Activated CD8-positive, alpha-beta memory T cell treated with anti-CD3 and anti-CD28 coated beads for 4 hours (primary cell): ENCODE measurements at places on chromosomes 4 and X.

DNA sequence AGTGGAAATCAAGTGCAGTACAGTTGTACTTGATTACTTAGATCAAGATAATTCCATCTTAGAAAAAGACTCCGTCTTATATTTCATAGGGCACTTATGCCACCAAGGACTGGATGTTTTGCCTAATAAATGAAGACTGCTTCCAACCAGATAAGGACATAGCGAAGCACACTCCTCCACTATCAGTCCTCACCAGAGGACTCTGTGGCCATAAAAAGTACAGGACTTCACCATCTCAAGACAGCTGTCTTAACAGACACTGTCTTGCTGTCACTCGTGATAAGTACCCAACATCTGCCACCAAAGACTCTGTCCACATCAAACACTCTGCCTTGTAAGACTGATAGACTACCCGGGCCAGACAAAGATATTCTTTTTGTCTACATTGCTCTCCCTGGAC, 352.0 kb downstream of the TRAM1L1 start:
- no peak for DNase-seq

- no peak for DNase-seq
Measured at GRCh38 chrX:17417372-17417771, 42.4 kb downstream of the NHS start.

DNA sequence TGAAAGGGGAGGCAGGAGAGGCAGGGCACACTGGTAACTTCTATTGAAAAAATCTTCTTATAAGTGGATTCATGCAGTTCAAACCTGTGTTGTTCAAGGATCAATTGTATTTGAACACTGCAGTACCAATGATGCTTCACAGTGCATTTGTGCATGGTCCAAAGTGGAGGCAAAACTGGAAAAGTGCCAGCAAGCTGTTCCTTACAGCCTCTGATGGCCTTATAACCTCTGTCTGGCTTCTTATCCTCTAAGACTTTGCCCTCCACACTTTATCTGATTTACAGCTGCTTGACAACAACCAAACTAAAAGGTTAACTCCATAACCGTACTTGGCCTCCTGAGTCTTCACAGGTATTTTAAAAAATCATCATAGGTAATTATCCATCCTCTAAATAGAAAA, 40.4 kb downstream of the MAGEB17 start:
- no peak for DNase-seq

DNA sequence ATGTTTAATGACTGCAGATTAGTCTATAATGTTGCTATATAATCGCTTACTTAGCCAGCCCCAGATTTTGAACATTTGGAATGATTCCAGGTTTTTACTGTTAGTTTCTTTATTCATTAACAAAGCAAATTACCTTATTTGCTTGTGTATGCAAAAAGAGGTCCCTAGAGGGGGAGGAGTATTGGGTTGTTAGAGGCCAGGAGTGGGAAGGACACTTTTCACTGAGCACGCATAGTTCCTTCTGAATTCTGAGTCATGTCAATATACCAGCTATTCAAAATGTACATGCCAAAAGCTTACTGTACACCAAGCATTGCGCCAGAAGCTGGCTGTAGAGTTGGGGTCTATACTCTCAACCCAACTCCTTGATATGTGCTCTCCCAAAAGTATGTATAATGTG, 5.1 kb upstream of the DGAT2L6 start:
- no peak for DNase-seq

DNA sequence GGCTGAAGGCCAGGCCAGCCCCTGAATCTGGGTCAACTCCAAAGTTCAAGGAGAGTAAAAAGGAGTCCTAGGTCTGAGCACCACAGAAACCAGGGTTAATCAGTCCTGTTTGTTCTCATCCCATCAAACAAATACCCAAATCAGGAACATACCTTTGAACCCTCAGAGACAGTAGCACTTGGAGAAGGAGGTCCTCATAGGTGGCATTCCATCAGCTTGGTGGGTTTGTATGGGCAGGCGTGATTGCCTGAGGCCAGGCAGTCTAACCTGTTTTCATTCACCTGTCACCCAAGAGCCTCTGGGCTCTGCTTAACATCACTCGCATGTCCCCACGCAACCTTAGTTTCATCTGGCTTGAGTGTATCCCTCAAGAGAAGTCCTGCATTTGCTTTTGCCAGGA, 17.5 kb upstream of the MBTPS2 start:
- DNase-seq, result no peak

- DNase-seq, result no peak
Measured at GRCh38 chr4:13182133-13182532, 302.0 kb downstream of the RAB28 start.

DNA sequence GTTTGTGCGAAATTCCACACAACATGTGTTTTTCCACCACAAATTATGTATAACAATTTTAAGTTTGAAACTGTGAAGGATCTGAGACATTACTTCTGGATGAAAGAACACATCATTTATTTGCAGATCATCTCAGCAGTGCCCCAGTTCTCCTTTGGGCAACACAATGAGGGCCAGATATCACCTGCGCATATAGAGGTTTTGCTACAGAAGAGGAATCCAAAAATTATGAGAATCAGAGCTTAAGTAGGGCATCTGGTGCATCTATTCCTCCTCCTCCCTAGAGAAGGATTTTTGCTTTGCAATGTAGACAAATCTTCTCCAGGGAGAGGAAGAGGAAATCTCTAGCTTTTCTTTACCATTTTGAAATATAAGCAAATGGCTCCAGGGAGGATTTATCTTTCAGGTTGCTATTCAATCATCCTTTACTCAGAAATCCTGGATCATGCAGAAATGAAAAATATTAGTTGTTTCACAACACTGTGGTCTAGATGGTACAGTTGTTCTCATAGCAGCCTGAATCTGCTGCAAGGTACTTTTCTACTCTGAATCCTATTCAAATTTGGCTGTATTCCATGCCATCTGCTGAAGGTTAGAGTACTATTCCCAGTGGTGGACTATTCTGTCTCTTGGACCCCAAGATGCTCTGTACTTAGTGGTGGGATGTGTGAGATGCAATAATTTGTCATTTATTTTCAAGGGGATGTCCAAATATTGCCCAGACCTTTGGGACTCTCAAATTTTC, 132.1 kb downstream of the SNCA start:
- DNase-seq, result no peak

DNA sequence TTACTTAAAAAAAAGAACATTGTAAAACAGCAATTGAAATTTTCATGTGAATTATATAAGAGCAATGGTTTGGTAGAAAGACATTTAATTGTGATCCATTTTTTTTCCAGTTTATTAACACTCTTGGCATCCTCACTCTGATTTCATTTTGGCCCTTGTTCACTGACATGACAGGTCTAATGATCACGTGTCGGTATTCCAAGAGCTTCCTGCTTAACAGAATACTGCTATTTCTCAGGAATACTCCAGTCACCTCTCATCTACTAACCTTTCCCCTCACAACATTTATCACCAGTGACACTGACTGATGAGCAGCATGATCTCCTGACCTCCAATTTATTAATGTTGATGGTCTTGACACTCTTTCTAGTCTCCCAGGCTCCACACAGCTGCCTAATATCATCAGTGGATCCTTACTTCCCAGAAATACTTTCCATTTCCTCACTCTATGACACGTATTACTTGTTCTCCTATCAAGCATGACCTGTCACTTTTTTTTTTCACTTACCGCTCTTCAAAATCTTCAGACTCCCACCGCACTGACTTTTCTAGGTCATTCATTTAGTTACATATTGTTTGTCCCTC, 847.8 kb upstream of the SLIT2 start:
- no peak for DNase-seq

GRCh38 chr4:121077496-121077895, 5.2 kb upstream of the NDNF start:
- DNase-seq, result no peak

DNA sequence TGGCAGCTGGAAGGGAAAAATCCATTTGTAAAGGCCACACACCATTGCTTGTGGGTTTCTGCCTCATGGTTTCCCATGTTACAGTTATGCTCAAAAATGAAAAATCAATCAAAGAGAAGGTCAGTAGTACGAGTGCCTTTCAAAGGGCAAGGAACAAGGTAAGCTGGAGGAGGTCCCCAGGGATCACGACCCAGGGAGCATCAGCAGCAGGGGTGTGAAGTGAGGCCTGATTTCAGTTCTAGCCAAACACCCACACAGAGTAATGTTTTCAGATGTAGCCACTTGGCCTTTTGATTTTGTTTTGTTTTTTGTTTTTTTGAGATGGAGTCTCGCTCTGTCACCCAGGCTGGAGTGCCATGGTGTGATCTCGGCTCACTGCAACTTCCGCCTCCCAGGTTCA, 69.4 kb upstream of the AFAP1 start:
- no peak for DNase-seq

GRCh38 chr4:126028876-126029275, 714.1 kb downstream of the FAT4 start:
- DNase-seq, result no peak

GRCh38 chrX:77675986-77676385, 110.0 kb downstream of the ATRX start:
- no peak for DNase-seq

DNA sequence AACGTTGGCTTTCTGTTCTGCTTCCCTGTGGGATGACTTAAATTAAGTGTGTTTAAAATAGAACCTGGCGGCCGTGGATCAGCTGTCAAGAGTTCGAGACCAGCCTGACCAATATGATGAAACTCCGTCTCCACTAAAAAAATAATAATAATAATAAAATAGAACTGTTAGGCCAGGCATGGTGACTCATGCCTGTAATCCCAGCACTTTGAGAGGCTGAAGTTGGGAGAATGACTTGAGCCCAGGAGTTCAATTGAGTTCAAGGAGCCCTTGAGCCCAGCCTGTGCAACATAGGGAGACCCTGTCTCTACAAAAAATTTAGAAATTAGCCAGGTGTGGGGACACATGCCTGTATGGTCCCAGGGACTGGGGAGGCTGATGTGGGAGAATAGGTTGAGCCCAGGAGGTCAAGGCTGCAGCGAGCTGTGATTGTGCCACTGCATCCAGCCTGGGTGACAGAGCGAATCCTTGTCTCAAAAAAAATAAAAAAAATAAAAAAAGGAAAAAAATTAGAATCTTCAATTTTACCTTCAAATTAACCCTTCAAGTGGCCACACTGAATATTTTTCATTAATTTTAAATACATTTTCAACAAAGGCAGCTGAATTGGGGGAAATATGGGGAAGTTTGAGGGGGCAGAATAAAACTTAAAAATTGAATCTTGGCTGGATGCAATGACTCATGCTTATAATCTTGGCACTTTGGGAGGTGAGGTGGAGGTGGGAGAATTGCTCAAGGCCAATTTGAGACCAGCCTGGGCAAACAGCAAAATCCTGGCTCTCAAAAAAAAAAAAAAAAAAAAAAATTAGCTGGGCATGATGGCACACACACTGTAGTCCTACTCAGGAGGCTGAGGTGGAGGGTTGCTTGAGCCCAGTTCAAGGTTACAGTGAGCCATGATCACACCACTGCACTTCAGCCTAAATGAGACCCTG, 31.8 kb upstream of the HSD17B13 start:
- DNase-seq, result no peak

DNA sequence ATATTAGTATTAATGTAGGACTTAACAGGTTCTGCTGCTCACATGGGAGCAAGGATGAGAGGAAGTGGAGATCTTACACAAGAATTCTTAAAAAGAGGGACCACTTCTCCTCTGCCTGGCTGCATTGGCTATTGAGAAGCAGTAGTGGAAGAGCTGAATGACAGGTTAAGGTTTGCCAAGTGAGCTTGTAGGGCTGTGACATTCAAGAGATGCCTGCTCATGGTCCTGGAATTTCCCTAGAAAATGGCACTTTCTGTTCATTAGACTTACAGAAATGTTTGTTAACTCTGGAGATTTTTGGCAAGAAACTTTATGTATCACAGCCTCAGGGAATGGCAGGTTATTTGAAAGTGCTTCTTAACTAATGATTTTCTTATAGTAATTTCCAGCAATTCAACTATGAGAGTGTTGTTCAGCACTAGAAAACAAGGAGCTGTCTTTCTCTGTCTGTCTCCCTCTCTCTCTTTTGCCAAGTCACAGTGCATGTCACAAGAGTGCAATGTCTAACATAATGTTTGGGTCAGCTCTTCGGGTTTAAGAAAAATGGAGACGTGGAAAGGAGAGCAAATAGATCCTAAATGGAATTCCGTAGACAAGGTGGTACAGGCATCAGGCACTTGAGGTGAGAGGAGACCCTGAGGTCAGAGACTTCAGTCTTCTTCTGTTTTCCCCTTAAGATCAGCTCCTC, 8.3 kb upstream of the NAP1L5 start:
- DNase-seq, result no peak
